ENCODE measurements at places on chromosomes 5 and 9.

- DNase-seq: no peak
Measured at GRCh38 chr9:84557751-84558150, 111.8 kb upstream of the NTRK2 start.

GRCh38 chr5:124419531-124419930, 326.9 kb downstream of the ZNF608 start:
- DNase-seq: no peak

DNA sequence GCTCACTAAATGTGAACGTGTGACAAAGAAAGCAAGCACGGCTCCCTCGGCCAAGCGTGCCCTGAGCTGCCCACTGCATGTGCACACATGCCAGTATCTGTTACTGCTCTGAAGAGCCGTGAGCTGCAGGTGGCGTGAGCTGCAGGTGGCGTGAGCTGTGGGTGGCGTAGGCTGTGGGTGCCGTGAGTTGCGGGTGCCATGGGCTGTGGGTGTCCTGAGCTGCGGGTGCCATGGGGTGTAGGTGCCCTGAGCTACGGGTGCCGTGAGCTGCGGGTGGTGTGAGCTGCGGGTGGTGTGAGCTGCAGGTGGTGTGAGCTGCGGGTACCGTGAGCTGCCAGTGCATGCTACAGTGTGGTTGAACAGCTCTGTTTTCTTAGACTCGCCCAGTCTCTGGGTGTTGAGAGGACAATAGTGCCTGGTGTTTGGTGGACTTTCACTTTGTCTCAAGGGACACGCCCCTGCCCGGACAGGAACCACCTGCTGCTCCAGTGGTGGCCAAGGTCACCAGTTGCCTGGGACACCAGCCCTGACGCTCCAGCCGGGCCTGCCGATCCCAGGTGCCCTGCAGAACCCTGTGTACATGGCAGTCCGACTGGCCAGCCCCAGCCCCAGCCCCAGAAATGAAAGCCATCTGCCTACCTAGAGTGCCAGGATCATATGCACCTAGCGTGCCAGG, 6.7 kb downstream of the CCDC187 start:
- no peak for DNase-seq

- no peak for DNase-seq
Measured at GRCh38 chr5:156920861-156921431, 42.1 kb downstream of the TIMD4 start.

- DNase-seq: no peak
Measured at GRCh38 chr5:67669916-67670315, 473.3 kb upstream of the CD180 start.

- DNase-seq: no peak
Measured at GRCh38 chr5:150402901-150403342, 9.8 kb downstream of the CD74 start.

DNA sequence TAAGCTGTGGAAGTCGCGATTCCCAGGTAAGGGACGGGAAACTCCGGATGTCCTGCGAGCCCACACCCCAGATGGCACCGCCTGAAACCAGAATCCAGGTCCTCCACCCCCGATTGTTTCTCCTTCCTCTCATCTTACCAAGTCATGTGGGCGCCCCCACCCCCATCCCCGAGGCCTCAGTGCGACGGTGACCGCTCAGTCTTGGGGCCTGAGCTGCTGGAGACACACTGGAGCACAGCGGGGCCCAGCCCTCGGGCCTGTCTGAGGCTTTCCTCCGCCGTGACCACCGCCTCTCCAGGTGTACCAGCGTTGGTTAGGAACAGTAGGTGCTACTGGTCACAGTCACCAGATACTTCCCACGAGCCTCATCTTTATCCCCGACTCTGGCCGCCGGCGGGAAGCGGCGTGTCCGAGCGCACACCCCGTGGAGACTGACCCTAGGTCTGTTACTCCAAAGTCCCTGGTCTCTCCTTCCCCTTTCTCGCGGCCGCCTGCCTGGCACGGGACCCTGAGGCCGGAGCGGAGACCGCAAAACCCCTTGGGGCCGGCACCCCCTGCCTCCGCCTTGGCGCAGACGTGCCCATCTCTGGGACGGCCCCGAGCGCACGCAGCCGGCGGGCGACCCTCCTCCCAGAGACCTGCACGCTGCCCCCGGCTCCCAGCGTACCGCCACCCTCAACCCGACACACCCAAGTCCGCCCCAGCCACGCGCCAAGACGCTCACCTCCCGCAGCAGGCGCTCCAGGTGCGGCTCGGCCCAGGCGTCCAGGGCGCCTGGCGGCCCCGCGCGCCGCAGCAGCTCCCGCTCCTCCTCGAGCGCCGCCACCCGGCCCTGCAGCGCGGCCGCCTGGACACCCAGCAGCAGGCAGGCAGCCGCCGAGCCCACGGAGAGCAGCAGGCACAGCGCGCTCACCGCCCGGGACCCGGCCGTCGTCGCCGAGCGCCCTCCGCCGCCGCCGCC, 733 bp downstream of the COL23A1 start:
- no peak for DNase-seq

DNA sequence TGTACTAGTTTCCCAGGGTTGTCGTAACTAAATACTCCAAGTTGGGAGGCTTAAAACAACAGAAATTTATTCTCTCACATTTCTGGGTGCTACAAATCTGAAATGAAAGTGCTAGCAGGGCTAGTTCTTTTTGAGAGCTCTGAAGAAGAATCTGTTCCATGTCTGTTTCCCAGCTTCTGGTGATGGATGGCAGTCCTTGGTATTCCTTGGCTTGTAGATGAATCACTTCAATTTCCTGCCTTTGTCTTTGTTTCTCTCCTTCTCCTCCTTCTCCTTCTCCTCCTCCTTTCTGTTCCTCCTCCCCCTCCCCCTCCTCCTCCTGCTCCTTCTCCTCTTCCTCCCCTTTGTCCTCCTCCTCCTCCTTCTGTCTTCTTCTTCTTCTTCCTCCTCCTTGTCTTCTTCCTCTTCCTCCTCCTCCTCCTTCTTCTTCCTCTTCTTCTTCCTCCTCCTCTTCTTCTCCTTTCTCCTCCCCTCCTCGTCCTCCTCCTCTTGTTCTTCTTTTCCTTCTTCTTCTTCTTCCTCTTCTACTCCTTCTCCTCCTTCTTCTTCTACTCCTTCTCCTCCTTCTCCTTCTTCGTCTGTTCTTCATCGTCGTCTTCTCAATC, 104.7 kb upstream of the ANKRD55 start:
- no peak for DNase-seq

GRCh38 chr9:99635032-99635431, 186.7 kb upstream of the NR4A3 start:
- DNase-seq: no peak

DNA sequence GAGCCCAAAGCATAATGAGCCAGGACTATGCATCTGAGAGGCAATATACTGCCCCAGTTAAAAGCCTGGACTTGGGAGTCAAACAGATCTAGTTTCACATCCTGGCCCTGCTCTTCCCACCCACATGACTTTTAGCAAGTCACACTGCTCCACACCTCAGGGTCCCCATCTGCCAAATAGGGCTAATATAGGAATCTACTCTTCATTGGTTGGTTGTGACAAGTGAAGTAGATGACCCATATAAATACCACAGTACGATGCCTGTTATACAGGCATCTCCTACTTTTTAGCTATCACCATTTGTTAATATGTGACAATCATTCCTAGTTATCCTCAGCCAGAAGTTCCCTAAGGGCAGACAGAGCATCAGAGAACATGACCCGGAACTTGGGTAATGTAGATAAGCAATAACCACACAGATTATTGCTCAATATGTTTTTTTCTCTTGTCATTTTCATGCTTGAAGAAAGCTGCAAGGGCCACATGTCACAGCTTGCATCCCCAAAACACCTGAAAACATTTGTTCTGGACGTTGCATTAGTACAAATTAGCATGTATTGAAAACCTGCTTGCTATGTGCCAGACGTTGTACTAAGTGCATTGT, 20.4 kb downstream of the ADAM19 start:
- DNase-seq: no peak

- DNase-seq: no peak
Measured at GRCh38 chr9:37788332-37788731, 3.5 kb upstream of the EXOSC3 start.

- DNase-seq: no peak
Measured at GRCh38 chr9:77885104-77885672, 146.4 kb downstream of the GNAQ start.
